ENCODE measurements at places on chromosomes 2 and 18. TPM values are rescaled to one million over a fixed set of nuclear protein-coding genes. Genes with fewer than 3 reads are reported as not detected.

Gene ITM2C
- total RNA-seq, result 61.2 TPM

Gene IL36B
- total RNA-seq, result not detected

Gene SIGLEC15
- total RNA-seq, result 0.59 TPM

Gene GATA6
- 0.30 TPM for total RNA-seq

- H3K27me3 ChIP-seq, result peaks cover 19% of the 10 kb centered on the region
- H3K4me3 ChIP-seq, result no peak overlapping the region
- H3K4me1 ChIP-seq, result no peaks in the 10 kb centered on the region
- DNase-seq, result no peak
- H3K36me3 ChIP-seq, result no peaks in the 10 kb centered on the region
- H3K27ac ChIP-seq, result no peak overlapping the region
Measured at GRCh38 chr2:158031371-158031770, 70.3 kb upstream of the UPP2 start.

DNA sequence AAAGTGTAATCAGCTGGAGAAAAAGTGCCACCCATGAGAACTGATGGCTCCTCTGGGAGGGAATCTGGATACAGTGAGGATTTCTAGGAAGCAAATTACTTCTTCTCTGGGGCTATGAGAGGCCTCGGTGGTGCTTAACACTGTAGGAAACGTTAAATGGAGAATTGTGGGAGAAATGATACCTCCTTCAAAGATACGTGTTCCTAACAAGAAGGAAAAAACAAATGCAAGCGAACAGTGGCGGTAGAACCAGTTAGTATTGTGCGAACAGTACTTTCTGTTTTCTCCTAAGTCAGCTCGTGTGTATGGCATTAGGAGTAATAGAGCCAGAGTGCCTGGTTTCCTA lies 587 bp upstream of the MTIF2 start:
- peak overlapping the region; percentile 96 for H3K4me3 ChIP-seq
- no peak for DNase-seq

DNA sequence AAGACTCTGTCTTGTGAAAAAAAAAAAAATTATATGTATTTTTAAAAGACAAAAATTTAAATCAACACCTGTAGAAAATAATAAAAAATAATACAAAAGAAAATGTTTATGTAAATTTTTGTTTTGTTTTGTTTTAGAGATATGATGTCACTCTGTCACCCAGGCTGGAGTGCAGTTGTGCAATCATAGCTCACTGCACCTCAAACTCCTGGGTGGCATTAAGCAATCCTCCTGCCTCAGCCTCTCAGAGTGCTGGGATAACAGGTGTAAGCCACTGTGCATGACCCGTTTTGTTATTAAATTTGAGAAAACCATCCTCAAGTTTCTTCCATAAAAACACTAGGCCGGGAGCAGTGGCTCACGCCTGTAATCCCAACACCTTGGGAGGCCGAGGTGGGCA lies 56.2 kb upstream of the B3GNT7 start:
- H3K4me3 ChIP-seq, result no peak overlapping the region
- H3K27me3 ChIP-seq, result no peaks in the 10 kb centered on the region
- no peaks in the 10 kb centered on the region for H3K4me1 ChIP-seq
- DNase-seq, result no peak
- peaks cover 9% of the 10 kb centered on the region for H3K36me3 ChIP-seq

DNA sequence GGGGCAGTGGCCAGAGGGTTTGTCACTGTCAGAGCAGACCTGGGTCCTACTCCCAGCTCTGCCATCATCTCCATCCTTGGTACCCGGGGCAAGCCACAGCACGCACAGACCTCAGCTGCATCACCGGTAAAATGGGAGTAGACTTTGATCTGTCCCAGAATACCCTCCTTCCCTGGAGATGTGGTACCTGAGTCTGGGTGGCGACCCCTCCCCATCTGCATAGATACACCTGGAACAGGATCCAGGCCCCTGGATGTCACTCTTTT lies 64.0 kb downstream of the ZFP36L2 start:
- no peak overlapping the region for H3K4me3 ChIP-seq
- H3K36me3 ChIP-seq, result no peaks in the 10 kb centered on the region
- no peak for DNase-seq
- peaks cover 3% of the 10 kb centered on the region for H3K27me3 ChIP-seq
- H3K4me1 ChIP-seq, result peaks cover 32% of the 10 kb centered on the region

- no peaks in the 10 kb centered on the region for H3K4me1 ChIP-seq
- peaks cover 10% of the 10 kb centered on the region for H3K36me3 ChIP-seq
- no peak overlapping the region for H3K4me3 ChIP-seq
- H3K27me3 ChIP-seq, result peaks cover 2% of the 10 kb centered on the region
- DNase-seq, result no peak
Measured at GRCh38 chr2:132943829-132944228, 273.8 kb upstream of the LYPD1 start.

Gene LIMS3
- not detected for total RNA-seq

GRCh38 chr2:162011706-162012564 lies 62.1 kb downstream of the DPP4 start:
- no peak for DNase-seq
- no peaks in the 10 kb centered on the region for H3K27me3 ChIP-seq
- H3K4me1 ChIP-seq, result peaks cover 20% of the 10 kb centered on the region
- no peak overlapping the region for H3K27ac ChIP-seq
- peaks cover 15% of the 10 kb centered on the region for H3K36me3 ChIP-seq
- no peak overlapping the region for H3K4me3 ChIP-seq

- H3K27me3 ChIP-seq, result peaks cover 8% of the 10 kb centered on the region
- H3K4me3 ChIP-seq, result no peak overlapping the region
- no peak overlapping the region for H3K27ac ChIP-seq
- H3K36me3 ChIP-seq, result no peaks in the 10 kb centered on the region
Measured at GRCh38 chr2:195945056-195945455, 123.6 kb downstream of the DNAH7 start.

GRCh38 chr2:127664065-127664894 lies 11.1 kb downstream of the LIMS2 start:
- 0 out of 2 replicates have a peak, but pooled peaks cover 1% of the 10 kb centered on the region for H3K27me3 ChIP-seq
- no peak overlapping the region for H3K4me3 ChIP-seq
- H3K27ac ChIP-seq, result no peak overlapping the region
- H3K36me3 ChIP-seq, result peaks cover 14% of the 10 kb centered on the region
- no peak for DNase-seq

Gene RAB17
- 0.16 TPM for total RNA-seq

Gene PMS1
- 18.9 TPM for total RNA-seq

DNA sequence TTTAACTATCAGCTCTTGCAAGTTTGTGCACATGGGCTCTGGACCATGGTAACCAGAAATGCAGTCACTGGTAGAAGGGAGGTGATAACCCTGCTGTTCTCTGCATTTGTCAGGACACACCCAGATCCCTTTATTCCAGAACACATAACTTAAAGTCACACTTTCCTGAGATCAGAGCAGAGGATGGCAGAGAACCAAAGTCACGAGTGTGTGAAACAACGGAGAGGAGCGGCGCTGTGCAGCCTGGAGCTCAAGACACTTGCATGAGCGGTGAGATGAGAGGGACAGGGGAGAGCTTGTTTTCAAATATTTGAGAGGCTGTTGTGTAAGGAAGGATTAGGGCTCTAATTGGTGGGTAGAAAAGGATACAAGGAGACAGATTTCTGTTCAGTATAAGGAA lies 43.3 kb upstream of the AAK1 start:
- H3K27ac ChIP-seq, result no peak overlapping the region
- no peaks in the 10 kb centered on the region for H3K36me3 ChIP-seq
- no peak for DNase-seq
- H3K4me3 ChIP-seq, result no peak overlapping the region

DNA sequence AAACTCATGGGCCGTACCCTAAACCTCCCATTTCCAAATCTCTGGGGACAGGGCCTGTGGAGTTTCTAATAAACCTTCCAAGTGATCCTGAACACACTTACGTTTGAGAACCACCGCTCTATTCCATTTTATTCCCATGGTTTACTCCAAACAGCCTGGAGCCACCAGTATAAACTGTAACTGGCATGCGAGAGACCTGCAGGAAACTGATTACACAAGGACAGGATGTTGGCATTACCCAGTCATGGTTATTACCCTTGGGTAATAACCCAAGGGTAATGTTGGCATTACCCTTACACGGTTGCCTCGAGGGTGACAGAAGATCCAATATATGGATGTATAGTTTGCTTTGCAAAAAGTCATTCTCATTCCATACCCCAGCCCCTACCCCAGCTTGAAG lies 37.0 kb upstream of the YPEL5 start:
- no peak overlapping the region for H3K4me3 ChIP-seq
- no peak overlapping the region for H3K27ac ChIP-seq
- DNase-seq, result no peak
- peaks cover 2% of the 10 kb centered on the region for H3K27me3 ChIP-seq
- H3K36me3 ChIP-seq, result no peaks in the 10 kb centered on the region
- peaks cover 76% of the 10 kb centered on the region for H3K4me1 ChIP-seq

DNA sequence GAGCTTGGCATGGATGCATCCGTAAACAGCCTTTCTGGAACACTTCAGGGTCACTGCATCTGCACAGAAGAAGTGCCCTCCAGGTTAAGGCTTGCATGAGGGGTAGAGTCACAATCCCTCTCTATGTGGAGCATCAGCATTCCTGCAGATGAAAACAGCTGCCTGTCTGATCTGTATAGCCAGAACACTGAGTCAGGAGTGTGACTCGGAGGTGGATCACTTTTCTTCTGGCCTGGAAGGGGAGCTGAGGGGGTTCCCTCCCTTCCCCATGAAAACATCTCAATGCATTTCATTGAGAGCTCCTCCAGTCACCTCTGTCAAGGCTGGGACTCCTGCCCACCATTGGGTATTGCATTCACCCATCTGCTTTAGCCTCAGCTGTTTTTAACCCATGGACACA lies 72.5 kb upstream of the SERPINE2 start:
- H3K36me3 ChIP-seq, result peaks cover 17% of the 10 kb centered on the region
- no peak overlapping the region for H3K4me3 ChIP-seq
- no peak overlapping the region for H3K27ac ChIP-seq
- peak; percentile 11 for DNase-seq
- peaks cover 19% of the 10 kb centered on the region for H3K4me1 ChIP-seq

DNA sequence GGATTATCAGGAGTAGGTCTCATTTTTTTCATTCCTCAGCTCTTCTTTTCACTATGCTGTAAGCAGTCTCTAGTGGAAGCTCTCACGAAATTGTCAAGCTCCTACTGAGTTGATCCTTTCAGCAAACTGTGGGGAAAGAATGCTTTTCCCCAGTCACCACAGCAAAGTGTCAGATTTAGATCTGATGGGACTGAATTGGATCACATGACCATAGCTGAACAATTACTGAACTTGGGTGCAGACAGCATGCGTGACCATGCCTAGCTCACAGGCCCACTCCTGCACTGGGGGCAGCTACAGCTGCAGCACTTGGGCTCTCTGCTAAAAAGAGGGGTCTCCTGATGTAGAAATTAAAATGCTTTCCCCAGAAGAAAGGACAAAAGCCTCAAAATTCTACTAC lies 3.1 kb downstream of the ARHGAP15 start:
- H3K36me3 ChIP-seq, result no peaks in the 10 kb centered on the region
- DNase-seq, result no peak
- H3K27ac ChIP-seq, result no peak overlapping the region
- no peak overlapping the region for H3K4me3 ChIP-seq
- no peaks in the 10 kb centered on the region for H3K4me1 ChIP-seq
- H3K27me3 ChIP-seq, result no peaks in the 10 kb centered on the region

GRCh38 chr2:163563336-163563735 lies 172.5 kb downstream of the FIGN start:
- H3K4me1 ChIP-seq, result no peaks in the 10 kb centered on the region
- H3K27me3 ChIP-seq, result no peaks in the 10 kb centered on the region
- no peaks in the 10 kb centered on the region for H3K36me3 ChIP-seq
- no peak overlapping the region for H3K27ac ChIP-seq
- H3K4me3 ChIP-seq, result no peak overlapping the region

Gene ATP6V1C2
- not detected for total RNA-seq

GRCh38 chr2:16279641-16280040 lies 339.3 kb downstream of the MYCN start:
- no peak overlapping the region for H3K27ac ChIP-seq
- no peak for DNase-seq
- no peak overlapping the region for H3K4me3 ChIP-seq
- no peaks in the 10 kb centered on the region for H3K36me3 ChIP-seq
- H3K4me1 ChIP-seq, result no peaks in the 10 kb centered on the region

Gene SKOR2
- total RNA-seq, result not detected

Gene DYNAP
- total RNA-seq, result not detected

DNA sequence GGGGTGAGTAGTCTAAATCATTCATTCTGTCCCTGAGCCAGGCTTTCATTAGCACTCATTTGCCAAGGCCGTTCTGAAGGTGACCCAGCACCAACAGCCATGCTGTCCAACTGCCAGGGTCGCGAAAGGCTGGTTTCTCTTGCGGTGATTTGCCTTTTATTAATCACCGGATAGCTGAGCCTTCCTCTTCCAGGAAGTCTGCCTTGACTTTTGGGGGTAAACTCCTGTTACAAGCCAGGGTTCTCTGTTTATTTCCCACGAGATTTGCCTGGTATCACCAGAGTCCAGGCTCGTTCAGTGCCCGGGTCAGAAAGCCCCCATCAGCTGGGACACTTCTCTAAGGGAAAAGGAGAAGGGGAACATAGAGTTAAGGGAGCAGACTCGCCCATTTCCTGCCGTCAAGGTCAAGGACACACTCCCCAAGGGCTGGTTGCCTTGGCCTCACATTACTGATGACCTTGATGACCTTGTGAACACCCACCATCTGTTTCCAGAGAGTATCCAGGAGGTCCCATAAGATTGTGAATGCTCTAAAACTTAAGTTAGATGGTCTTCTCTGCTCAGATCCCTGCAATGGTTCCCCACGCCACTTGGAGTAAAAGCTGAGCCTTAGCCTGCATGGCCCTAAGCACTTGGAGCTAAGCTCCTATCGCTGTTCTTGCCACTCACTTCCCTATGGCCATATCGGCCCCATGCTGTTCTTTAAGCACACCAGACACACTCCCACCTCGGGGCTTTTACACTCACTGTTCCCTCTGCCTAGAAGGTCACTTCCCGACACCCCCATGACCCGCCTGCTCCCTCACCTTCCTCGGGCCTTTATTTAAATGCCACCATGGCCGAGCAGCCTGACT lies 118.0 kb upstream of the STPG4 start:
- H3K4me3 ChIP-seq, result peak overlapping the region; percentile 60
- no peaks in the 10 kb centered on the region for H3K27me3 ChIP-seq
- peak overlapping the region; percentile 26 for H3K27ac ChIP-seq
- peaks cover 6% of the 10 kb centered on the region for H3K36me3 ChIP-seq
